ENCODE measurements at places on chromosomes 13 and 19.

- no peak for DNase-seq
Measured at GRCh38 chr13:103952183-103952582, 886.0 kb upstream of the SLC10A2 start.

DNA sequence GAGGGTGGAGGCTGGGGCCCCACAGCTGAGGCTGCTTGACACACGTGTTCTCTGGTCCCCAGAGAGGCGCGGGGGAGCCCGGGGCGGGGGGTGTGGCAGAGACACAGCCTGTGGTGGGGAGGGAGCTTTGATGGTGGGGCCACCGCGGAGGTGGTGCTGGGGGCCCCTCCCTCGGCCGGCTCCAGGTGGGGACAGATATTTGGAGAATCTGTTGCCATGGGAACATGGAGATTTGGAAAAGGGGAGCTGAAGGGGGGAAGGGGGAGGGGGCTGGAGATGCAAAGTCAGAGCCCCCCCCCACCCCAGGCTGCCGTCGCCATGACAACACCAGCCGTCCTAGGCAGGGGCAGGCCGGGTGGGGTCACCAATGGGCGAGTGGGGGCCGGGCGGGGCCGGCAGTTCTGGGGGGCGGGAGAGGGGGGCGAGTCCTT, 1.2 kb downstream of the PRKCG start:
- DNase-seq: no peak

GRCh38 chr19:31586282-31586681, 237.0 kb upstream of the TSHZ3 start:
- DNase-seq: no peak

GRCh38 chr13:25990801-25991200, 61.0 kb downstream of the SHISA2 start:
- DNase-seq: no peak

DNA sequence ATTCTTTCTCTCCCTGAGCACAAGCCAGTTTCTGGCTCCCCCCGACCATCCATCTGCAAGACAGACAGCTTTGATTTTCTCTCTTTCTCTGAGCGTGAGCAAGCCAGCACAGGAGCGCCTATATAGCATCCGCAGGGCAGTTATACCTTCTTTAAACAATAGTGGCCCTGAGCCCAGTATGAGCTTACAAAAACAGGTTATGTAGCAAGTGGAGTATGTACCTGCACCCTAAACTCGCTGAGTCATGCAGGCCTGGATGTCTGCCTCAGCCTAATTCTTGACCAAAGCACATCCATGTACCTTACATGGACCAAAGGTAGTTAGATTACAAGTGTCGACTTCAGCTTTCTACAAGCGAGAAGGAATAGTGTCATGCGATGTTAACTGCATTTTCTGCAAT, 61.7 kb downstream of the RAP2A start:
- DNase-seq: no peak

DNA sequence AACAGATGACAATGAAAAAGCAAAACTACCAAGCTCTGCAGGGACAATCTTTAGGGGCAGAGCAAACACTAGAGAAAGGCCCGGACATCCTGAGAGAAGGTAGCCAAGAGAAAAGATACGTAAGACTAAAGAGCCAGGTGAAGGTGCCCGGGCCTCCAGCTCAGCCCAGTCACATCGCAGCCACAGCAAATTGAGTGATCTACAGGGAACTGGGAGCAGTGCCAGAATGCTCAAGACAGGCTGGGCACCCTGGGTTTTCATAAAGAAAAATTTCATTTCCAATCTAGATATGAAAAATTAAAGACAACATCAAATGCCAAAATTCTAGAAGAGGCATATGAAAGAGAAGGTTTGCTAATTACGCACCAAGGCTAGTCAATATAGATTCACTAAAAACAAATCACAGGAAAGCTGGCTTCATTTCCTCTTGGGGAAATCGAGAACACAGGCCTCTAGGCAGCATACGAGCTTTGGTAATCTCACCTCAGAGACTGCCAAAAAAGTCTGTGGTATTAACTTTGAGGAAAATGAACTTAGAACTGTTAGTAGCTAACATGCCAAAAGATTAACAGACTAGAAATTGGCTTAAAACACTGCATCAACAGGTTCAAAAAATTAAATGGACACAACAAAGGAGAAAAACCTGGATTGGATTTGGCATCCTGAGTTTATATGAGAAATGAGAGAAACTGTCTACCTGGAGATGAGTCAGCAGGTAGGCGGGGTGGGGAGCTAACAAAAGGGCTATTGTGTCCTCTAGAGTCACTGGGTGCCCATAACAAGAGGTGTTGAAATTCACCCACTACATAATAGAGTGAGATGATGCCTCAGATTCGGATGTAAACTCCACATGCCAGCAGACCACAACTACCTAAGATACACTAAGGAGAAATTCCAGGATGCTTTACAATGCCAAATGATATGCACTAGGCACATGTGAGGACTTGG, 6.6 kb downstream of the ANKRD10 start:
- no peak for DNase-seq

DNA sequence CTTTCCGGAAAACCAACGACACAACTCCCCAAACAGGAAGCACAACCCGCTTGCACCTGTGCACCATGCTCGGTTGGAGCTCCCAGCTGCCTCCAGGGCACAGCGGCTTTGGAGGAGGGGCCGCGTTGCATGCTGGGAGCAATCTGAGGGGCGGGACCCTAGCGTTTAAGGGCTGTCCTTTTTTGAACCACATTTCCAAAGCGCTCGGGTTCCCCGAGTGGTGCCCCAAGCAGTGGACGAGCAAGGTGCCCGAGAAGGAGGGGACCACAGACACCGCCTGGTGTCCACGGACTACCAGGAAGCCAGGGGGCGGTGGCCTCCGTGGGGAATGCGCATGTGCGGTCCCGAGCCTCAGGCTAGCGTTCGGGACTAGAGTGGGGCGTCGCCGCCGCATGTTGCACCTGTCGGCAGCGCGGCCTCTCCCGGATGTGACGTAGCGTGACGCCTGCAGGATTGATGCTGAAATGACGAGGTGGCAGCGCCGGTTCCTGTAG, 11.9 kb upstream of the ZNF57 start:
- DNase-seq: no peak

GRCh38 chr19:39299404-39299803, 3.2 kb downstream of the IFNL1 start:
- no peak for DNase-seq

DNA sequence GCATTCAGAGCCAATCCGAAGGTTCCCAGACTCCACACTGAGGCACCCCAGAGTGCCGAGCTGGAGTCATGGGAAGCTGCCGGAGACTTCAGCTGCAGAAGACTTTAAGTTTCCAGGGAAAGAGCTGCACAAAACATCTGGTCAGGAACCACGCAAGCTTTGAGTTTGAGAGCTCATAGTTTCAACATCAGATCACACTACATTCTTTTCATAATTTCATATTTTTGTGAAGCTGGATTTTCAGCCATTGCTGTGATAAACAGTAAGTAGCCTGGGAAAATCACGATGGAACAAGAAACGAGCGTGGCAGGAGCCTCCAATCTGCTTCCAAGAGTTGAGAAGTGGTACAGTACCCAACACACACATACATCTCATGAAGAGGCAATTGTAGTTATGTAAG, 25.5 kb upstream of the ATP12A start:
- peak; percentile 84 for DNase-seq

GRCh38 chr19:16076154-16076957, at the start of gene TPM4:
TSS of gene TPM4 (plus strand) at chr19:16076495. CDS start at chr19:16076566, 71 bp downstream.
- peak; percentile 97 for DNase-seq

DNA sequence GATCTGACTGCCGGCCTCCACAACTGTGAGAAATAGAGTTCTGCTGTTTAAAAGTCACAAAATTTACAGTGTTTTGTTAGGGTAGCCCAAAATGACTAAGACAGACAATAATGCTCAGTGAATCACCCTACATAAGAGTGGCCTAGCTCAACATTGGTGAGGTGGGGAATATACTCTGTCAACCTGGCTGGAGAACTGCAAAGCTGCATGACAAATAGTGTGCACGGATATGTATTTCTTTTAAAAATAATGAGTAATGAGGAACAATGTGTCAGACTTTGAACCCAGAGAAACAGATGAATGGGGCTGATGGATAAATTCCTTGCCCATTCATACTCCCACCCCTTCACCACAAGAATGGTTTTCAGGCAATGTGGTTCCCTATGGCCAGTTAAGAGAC, 372.4 kb downstream of the SUCLA2 start:
- peak; percentile 7 for DNase-seq

- no peak for DNase-seq
Measured at GRCh38 chr13:80400865-80401426, 60.0 kb upstream of the SPRY2 start.

DNA sequence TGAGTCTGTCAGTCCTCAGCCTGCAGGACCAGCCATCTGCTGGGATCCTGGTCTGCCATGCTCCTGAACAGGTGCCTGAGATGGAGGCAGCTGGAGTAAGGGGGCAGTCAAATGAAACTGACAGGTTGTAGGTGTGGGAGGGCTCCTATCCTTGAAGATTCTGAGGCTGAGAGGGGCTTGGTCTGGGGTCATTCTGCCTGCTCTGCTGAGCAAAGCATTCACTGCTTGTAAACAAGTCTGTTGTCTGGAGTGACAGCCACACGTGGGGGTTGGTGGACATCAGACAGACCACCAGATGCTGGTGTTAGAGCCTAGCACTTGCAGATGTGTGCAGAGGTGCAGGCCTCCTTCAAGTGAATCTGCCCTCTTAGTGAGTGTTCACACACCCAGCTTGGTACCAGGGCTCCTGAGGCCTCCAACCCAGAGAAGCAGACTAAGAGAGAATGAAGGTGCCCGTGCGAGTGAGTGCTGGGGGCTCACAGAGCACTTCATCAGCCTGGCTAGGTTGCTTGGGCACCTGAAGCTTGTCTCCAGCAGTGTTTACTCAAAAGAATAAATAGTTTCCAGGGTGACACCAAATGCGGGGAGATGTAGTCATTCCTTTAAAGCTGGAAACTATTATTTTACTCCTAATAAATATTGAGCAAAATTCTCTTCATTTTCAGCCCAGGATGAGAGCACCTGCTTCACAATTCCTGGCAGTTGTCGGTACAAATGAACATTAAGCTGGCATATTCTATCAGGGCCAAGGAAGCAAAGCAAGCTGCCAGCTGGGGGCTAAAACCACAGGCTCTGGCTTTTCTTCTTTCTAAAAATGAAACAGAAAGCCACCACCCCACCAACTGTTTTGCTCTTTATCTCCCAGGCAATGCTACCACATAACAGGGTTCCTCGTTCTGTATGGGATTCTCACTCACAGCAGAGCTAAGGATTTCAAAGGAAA, 82.3 kb downstream of the RNASEH2B start:
- DNase-seq: no peak

- no peak for DNase-seq
Measured at GRCh38 chr19:53531457-53531856, 6.5 kb upstream of the ZNF331 start.

- peak; percentile 47 for DNase-seq
Measured at GRCh38 chr19:17075864-17076542, 426 bp downstream of the MYO9B start.

GRCh38 chr13:32124743-32125142, 93.2 kb downstream of the FRY start:
- no peak for DNase-seq

DNA sequence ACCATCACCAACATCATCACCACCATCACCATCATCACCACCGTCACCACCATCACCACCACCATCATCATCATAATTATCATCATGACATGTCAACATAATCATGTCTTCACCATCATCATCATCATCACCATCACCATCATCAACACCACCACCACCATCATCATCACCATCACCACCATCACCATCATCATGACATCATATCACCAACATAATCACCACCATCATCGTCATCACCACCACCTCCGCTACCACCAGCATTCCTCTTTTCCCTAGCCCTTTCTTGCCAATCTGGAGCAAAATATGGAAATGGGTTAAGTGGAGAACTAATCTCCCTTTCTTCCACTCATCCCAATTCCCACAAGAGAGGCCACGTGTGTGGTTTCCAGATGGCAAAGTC, 1.1 kb upstream of the TTYH1 start:
- DNase-seq: no peak

GRCh38 chr13:95710313-95710712, 33.4 kb downstream of the DNAJC3 start:
- no peak for DNase-seq

DNA sequence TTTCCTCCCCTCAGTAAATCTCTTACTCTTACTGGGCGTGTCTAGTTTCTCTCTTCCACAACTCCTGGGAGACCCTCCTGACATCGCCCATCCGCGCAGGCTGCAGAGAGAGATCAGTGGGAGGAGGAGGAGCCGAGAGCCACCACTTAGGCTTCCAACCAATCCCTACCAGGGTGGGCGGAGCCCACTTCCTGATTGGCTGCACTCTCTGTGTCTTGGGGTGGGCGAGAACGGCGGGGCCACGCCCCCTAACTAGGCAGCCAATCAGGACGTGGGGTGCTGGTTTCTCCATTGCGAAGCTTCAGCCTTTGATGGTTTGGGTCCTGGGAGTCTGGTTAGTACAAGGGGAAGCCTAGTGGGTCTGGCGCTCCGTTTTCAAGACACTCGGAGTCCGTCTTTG, at the start of gene PMIS2:
Gene PMIS2, plus strand, starts transcription at position 326 of the 400 bp plus-strand sequence. CDS start 87 bp downstream, outside the sequence.
- peak; percentile 29 for DNase-seq

DNA sequence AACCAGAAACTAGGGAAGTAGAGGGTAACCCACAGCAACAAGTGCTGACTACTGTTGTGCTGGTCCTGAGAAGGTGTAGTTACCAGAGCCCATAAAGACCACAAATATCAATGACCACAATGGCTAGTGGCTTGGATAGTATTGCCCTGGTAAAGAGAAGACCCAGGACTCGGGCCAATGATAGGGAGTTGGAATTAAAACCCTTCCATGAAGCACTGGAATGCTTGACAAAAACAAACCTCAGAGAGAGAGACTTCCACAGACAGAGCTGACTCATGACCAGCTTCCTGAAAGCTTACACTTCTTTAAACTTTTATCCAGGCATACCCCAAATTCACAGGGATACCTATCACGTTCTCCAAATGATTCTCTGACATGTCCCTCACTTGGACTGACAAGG, 60.5 kb downstream of the WDR87 start:
- no peak for DNase-seq

- peak; percentile 24 for DNase-seq
Measured at GRCh38 chr19:6801485-6802086, 29.1 kb downstream of the VAV1 start.

DNA sequence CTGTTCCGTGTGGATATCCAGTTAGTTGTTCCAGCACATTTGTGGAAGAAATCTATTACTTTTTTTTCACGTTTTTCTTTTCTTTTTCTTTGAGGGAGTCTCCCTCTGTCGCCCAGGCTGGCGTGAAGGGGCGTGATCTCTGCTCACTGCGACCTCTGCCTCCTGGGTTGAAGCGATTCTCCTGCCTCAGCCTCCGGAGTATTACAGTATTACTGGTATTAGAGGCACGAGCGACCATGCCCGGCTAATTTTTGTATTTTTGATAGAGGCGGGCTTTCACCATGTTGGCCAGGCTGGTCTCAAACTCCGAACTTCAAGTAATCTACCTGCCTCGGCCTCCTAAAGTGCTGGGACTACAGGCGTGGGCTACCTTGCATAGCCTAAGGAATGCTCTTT, 43.6 kb downstream of the ZNF611 start:
- no peak for DNase-seq

- DNase-seq: no peak
Measured at GRCh38 chr19:38503077-38503410, 69.6 kb downstream of the RYR1 start.

DNA sequence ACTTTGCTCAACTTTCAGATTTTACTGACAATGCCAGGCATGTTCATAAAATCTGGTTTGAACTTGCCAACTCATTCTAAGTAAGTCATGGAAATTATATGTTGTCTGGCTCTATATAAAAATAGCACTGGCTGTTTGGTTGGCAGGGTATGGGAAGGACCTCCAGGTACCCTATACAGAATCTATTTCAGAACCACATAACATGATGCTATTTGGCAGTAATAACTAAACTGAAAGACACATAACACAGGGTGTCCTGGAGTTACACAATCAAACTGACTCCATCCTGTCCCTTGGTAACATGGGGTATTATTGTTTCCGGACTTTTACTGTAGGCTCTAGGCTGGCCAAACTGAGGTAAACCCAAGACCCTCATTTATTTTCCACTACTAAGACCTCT, 248.8 kb downstream of the RGCC start:
- DNase-seq: no peak

Data from GM03348 (cell line).